Activated CD4-positive, alpha-beta T cell treated with anti-CD3 and anti-CD28 coated beads for 48 hours (primary cell): ENCODE measurements at places on chromosomes 5 and 9.

- no peak for DNase-seq
Measured at GRCh38 chr5:35339616-35340100, 109.4 kb upstream of the PRLR start.

- peak; percentile 64 for DNase-seq
Measured at GRCh38 chr9:130172161-130172857, at the start of gene NCS1. Gene NCS1 (plus strand): TSS chr9:130172404. CDS start chr9:130172664, 260 bp downstream.

GRCh38 chr5:82858151-82859025 is 218.8 kb downstream of the TMEM167A start:
- no peak for DNase-seq

DNA sequence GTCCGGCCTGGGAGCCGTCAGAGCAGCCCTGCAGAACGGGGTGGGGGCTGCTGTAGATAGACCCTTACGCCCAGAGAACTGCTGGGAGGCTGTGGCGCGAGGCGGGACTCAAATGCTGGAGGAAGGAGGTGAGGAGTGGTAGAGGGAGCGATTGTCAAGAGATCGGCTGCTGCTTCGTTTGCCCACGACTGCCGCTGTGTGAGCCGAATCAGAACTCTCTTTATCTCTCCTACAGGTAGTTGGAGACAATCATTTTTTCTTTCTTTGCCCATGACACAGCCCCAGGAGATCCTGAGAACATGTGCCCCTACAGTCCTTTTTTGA is 456 bp downstream of the ZNF79 start:
- DNase-seq, result peak; percentile 54

DNA sequence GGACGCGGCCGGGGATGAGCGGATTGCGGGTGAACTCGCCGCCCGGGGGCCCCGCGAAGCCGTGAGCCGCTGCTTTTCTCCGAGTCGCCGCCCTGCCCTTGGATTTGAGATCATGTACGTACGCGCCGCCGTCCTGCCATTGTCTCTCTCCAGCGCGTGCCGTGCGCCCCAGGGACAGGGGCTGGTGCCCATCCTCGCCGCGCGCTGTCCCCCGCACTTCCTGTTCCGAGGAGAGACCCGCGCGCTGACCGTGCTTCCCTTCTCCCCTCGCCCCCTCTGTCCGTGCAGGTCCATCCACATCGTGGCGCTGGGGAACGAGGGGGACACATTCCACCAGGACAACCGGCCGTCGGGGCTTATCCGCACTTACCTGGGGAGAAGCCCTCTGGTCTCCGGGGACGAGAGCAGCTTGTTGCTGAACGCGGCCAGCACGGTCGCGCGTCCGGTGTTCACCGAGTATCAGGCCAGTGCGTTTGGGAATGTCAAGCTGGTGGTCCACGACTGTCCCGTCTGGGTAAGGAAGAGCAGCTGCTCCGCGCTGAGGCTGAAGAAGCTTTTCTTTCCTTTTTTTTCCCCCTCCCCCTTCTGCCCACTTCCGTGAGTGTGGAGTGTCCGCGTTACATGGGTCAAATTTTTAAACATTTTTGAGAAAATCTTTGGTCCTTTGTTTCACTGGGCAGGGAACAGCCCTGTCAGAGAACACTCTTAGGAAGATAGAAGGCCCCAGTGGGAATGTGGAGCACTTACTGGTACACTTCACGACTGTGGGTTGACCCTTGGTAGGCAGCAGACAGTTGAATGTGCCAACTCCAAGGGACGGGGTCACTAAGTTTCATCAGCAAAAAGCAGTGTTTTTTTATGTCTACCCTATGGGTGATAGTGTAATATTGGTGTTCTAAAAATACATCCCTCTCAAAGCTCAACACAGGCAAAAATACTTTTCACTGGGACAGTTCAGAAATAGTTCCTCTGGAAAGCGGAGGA is 727 bp downstream of the RHOBTB3 start:
- peak; percentile 56 for DNase-seq

DNA sequence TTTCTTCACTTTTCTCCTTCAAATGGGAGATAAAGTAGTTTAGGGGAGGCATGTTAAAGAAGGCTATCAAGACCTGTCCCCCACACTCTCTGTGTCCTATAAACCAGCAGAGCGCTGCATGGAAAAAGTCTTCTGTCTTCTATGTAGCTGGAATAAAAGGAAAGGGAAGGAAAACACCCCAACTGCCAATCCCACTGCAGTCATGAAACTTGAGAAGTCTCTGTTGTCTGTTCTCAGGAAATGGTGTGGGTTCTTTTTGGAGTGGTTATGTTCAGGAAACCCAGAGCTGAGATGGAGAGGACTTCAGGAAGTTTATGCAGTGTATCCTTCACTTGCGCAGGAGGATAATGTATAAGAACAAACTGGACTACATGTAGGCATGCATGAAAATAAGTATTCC is 274.3 kb downstream of the GAS1 start:
- no peak for DNase-seq

DNA sequence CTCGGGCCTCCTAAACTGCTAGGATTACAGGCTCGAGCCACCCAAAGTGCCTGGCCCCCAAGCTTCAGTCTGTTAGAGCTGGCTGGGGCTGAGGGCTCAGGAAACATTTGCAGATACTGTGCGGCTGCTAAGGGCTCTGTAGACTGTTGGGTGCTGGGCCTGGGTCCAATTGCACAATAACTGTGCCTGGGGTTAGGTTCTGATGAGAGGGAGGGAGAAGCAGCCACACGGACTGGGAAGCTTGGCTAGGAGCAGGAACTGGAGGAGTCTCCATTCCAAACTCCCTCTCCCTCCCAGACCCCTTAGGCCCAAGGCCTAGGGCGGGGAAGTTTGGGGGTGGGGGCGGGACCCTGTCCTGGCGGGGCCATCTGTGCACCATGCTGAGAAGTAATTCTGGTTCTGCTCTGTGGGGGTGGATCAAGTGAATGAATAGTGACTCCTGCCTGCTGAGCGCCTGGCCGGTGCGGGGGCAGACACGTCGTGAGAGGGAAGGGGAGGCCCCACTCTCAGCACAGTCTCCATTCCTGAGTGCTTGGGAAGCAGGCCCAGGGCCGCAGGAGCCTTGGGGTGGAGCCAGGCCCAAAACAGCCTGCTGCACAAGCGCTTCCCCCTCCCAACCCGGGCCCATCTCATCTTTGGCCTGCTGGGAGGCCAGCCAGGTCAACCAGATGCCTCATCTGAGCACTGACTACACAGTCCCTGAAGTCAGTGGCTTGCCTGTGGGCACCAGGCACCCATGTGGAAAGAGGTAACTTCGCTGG is 1.5 kb downstream of the ASS1 start:
- DNase-seq, result no peak

- DNase-seq, result peak; percentile 20
Measured at GRCh38 chr5:95081500-95081960, 203.4 kb downstream of the MCTP1 start.

DNA sequence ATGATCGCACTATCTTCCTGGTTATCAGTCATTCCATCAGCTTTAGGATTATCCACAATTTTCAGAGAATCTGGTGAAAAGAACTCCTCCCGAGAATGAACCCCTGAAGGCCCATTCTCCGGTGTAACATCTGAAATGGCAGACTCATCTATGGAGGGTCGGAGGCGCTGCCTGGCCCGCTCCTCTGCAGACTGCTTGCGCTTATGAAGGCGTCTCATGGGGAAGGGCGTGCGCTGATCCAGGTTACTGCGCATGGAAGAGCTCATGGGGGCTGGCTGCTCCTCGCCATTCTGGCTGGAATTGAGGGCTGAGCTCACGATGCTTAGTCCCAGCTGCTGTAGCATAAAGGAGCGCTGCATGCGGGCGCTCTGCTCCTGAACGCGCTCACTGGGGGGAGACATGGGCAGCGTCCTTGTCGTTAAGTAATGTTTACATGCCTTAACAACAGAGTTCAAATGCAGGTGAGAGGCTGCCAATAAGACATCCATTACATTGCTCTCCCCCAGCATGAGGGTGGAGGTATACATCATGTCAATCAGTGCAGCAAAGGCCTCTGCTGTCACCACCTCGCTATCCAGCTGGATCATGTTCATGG is 19.4 kb downstream of the GRHPR start:
- no peak for DNase-seq

- DNase-seq, result no peak
Measured at GRCh38 chr9:135817951-135818717, 89.2 kb downstream of the CAMSAP1 start.
